Kidney (tissue), 22 donors: ENCODE measurements at places on chromosomes 5 and 9. TPM values are rescaled to one million over a fixed set of nuclear protein-coding genes. Genes with fewer than 3 reads are reported as not detected.

DBH gene
- total RNA-seq: not detected

- H3K4me3 ChIP-seq: no peak overlapping the region
- no peak overlapping the region for H3K27ac ChIP-seq
- DNase-seq: peak; percentile 80
- H3K27me3 ChIP-seq: no peaks in the 10 kb centered on the region
- H3K4me1 ChIP-seq: peaks cover 3% of the 10 kb centered on the region
- H3K36me3 ChIP-seq: no peaks in the 10 kb centered on the region
These were observed 268.5 kb downstream of the ARRDC3 start for GRCh38 chr5:91114658-91115057.

LCNL1 gene
- total RNA-seq: 1.4 TPM

OCLN gene
- total RNA-seq: 127 TPM

- no peaks in the 10 kb centered on the region for H3K27me3 ChIP-seq
- peaks cover 6% of the 10 kb centered on the region for H3K36me3 ChIP-seq
- peaks cover 13% of the 10 kb centered on the region for H3K4me1 ChIP-seq
- H3K27ac ChIP-seq: peak overlapping the region; percentile 44
- DNase-seq: no peak
These were observed 201.2 kb downstream of the GAPVD1 start for GRCh38 chr9:125462861-125463291.

- no peak overlapping the region for H3K4me3 ChIP-seq
- no peaks in the 10 kb centered on the region for H3K27me3 ChIP-seq
- H3K36me3 ChIP-seq: peaks cover 52% of the 10 kb centered on the region
- peak overlapping the region; percentile 48 for H3K27ac ChIP-seq
- no peak for DNase-seq
These were observed 19.8 kb downstream of the JADE2 start for GRCh38 chr5:134545070-134545868.

SPATA31D4 gene
- total RNA-seq: not detected

DNA sequence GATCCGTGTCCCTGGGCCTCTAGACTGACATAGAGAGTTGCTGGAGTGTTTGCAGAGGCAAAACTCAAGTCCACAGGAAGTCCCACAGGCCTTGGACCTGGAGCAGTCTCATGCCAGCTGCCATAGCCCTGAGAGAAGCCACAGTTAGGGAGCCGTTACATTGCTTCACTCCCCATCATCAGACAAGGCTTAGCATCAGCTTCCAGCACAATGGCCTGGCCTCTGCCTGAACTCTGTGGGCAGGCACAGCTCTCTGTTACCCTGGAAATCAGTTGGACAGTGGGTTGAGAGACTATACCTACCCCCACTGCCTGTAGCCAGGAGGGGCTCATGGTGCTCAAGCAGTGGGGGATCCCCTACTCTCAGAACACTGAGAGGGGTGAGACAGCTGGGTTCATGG is 16.2 kb upstream of the C9orf72 start:
- H3K36me3 ChIP-seq: no peaks in the 10 kb centered on the region
- H3K27ac ChIP-seq: no peak overlapping the region
- H3K4me1 ChIP-seq: no peaks in the 10 kb centered on the region

FOXD4L4 gene
- 0.31 TPM for total RNA-seq

FSD1L gene
- total RNA-seq: 13.2 TPM

DNA sequence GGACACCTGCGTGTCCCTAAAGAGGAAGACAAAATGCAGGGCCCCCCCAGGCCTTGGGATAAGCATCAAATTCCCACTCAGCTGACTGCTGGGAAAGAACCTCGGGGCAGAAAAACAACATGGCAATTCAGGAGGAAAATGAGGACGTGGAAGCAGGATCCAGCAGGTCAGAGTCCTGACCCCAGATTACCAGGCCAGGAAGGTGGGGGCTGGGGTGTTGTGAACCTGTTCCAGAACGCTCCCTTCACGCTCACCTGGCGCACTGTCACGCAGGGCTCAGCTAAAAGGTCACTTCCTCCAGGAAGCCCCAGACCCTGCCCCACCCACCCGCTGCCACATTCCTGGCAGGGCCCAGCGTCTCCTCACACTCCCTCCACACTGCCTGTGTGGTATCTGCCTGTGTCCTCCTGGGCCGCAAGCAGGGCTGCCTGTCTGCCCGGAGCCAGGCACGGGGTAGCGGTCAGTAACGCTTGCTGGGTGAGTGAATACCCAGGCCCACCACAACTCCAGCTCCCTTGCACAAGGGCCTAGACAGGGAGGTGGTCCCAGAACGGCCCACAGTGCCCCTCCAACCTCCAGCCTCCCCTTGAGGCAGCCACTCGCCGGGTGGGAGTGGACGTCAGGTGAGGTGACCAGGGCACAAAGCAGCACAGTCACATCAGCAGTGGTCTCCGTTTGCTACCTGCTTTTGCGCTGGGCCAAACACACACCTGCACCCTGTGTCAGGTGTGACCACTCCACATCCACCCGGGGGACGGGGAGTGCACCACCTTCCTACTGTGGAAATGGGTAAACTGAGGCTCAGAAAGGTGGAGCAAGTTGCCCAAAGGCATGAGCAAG is 18.1 kb downstream of the VAV2 start:
- H3K27ac ChIP-seq: peak overlapping the region; percentile 82
- H3K4me3 ChIP-seq: no peak overlapping the region
- no peaks in the 10 kb centered on the region for H3K27me3 ChIP-seq
- H3K4me1 ChIP-seq: peaks cover 49% of the 10 kb centered on the region
